ENCODE measurements at places on chromosomes 2 and 18.

GRCh38 chr2:174326161-174327020, 8.4 kb upstream of the SP9 start:
- DNase-seq, result no peak

GRCh38 chr2:128469875-128470274, 151.2 kb upstream of the HS6ST1 start:
- DNase-seq, result no peak

GRCh38 chr18:79529296-79529695, 133.6 kb downstream of the NFATC1 start:
- DNase-seq, result no peak

DNA sequence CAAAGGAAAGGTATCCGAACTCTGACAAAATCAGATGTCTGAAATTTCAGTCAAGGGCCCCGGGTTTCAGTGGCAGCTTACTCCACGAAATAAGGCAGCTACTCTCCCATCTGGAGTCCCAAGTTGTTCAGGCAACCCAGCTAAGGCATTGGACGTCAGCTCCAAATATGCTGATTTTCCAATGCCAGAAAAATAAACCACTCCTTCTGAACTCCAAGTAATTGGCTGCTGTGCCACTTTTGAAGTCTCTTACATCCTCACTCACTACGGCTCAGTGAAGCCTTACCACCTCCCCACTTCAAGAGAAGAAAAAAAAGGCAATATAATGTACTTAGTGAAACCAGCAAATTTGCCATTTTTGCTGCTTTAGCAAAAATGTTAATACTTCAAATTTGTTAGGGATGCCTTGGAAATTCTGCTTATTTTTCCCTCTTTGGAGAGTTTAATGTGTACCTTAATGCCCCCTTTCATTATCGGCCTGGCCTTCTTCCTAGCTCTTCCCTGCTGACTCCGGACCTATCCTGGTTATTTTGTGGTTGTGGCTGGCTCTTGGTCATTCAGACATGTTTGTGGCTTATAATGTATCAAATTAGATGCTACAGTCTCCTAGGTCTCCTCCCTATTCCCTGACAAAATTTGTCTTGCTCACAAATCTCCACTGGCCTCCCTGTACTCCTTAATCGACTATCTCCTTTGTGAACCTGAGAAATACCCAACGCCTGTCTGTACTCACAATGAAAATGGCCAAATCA, 589.2 kb upstream of the ZEB2 start:
- no peak for DNase-seq

- DNase-seq, result no peak
Observed at GRCh38 chr2:110714452-110715224, 17.7 kb upstream of the ACOXL start.

- no peak for DNase-seq
Observed at GRCh38 chr2:202172439-202173211, 65.8 kb downstream of the SUMO1 start.

DNA sequence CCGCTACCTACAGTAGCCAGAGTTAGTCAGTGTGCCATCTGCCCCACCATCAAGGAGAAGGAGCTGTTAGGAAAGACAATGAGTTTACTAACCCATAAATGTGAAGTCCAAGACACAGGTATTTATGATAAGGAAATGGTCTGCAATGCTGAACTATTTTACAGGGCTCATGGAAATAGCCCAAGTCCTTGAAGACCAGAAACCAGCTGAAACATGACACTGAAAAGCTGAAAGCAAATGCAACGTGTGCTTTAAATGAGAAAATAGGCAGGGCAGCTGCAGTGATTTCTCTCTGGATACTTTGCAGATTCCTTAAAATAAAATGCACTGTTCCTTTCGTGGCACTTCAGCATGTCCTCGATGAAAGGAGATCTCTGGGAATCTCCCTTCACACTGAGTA, 256.4 kb upstream of the TCF4 start:
- DNase-seq, result no peak

GRCh38 chr2:69911985-69912563, 2.8 kb upstream of the MXD1 start:
- DNase-seq, result no peak
